CD4-positive, alpha-beta T cell treated with Interleukin-1 beta for 1 hour (primary cell): ENCODE measurements at places on chromosomes 12 and 14.
A peak's percentile ranks its signal among the peaks of the same experiment; 100 is the strongest.

DNA sequence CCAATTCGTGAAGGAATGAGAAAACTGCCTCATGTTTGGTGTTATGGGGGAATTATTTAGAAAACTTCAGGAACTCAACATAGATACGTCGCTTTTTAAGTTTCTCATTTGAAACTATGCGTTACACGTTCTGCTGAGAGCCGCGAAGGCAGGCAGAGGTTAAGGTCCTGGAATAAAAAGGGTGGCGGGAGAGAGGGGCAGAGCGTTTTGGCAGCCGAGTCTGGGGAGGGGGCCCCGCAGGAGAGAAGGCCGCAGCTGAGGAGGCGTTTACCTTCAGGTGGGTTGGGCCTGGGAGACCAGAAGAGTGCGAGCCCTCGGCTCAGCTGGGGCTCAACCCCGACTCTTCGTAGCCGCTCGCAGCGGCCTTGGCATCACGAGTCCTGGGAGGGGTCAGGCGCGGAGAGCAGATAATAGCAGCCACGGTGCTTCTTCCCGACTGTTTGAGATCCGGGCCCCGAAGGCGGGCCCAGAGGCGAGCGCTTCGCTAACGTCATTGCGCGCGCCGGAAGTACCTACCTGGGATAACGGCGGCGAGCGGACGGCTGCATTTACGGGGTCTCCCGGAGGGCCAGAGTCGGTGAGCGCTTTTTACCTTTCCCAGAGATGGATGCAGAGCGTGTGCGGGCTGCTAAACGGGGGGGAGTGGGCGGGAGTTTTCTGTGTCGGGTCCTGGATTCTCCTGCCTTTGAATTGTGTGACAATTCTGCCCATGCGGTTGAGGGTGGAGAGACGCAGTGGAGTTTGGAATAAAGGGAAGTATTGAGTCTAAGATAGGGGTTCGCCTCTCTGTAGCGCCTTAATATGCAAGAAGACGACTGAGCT lies at the start of the genes PPHLN1 and ZCRB1:
TSS of gene PPHLN1 (plus strand) at position 515 of the 822 bp plus-strand sequence. CDS start 9,736 bp downstream, outside the sequence.
TSS of gene ZCRB1 (minus strand) at position 442 of the 822 bp plus-strand sequence. CDS start 1,992 bp downstream, outside the sequence.
- peak; percentile 82 for DNase-seq

- no peak for DNase-seq
Measured at GRCh38 chr14:61710853-61711817, 15.8 kb downstream of the HIF1A start.

DNA sequence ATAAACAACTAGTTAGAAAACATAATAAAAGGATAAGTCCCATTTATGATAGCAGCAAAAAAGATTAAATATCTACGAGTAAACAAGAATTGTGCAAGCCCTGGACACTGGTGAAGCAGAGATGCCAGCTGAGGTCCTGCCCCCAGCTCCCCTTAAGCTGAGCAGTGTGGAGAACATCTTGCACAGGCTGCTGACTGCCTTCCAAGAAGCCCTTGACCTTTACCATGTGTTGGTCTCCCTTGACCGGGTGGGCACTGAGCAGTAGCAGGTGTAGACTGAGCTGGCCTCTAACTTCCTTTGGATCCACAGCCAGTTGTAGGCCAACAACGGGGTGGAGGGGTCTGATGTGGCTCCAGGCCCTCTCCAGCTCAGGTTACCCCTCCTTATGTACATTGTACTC lies 47.7 kb upstream of the PAPLN start:
- no peak for DNase-seq

GRCh38 chr14:54975856-54976255 lies 51.0 kb downstream of the WDHD1 start:
- DNase-seq: no peak

- no peak for DNase-seq
Measured at GRCh38 chr12:75909714-75910656, 121.6 kb downstream of the PHLDA1 start.

DNA sequence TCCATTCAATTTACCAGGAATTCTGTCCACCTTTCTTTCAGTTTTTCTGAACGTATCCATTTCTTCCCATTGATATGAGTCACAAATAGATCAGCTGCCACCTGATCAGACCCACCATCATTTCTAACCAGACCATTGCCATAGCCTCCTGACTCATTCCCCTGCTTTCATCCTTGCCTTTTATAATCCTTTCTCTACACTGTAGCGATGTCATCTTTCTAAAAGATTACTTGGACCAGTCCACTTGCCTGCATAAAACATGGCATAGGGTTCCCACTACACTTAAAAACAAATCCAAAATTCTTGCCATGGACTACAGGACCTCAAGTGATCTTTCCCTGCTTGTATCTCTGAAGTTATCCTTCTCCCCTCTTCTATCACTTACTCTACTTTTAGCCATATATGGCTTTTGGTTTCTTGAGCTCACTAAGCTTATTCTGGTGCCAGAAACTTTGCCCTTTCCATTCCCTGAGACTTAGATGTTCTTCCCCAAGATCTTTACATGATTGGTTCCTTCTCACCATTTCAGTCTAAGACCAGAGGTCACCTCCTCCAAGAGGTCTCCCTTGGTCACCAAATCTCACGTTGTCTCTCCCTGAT lies 149.5 kb upstream of the KRR1 start:
- no peak for DNase-seq

- no peak for DNase-seq
Measured at GRCh38 chr12:88472248-88472647, 108.0 kb downstream of the KITLG start.

- DNase-seq: no peak
Measured at GRCh38 chr12:19692091-19692490, 252.8 kb downstream of the AEBP2 start.

DNA sequence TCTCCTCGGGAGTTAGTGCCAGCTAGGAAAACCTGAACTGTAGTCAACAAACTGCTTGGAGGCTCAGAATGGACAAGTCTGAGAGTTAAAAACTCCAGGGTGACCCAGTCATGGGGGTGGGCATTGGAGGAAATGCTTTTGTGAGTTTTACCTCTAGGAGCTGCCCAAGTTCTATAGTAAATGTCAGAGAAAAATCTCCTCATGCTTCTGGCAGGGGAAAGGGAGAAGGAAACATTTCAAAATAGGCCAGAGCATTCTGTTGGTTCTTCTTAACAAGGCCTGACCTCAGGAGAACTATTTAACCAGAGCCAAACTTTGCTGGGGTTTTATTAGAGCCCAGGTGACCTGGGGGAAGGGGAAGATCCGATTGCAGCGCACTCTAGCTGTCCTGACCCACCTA lies 12.3 kb downstream of the NINJ2 start:
- peak; percentile 40 for DNase-seq

DNA sequence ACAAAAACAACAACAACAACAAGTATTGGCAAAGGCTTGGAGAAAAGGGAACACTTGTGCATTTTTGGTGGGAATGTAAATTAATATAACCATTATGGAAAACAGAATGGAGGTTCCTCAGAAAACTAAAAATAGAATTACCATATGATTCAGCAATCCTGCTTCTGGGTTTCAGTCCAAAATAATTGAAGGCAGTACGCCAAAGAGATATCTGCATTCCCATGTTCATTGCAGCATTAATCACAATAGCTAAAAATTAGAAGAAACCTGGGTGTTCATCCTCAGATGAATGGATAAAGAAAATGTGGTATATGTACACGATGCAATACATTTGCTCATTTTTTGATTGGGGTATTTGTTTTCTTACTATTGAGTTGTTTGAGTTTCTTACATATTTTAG lies 813.0 kb downstream of the NRXN3 start:
- DNase-seq: no peak

DNA sequence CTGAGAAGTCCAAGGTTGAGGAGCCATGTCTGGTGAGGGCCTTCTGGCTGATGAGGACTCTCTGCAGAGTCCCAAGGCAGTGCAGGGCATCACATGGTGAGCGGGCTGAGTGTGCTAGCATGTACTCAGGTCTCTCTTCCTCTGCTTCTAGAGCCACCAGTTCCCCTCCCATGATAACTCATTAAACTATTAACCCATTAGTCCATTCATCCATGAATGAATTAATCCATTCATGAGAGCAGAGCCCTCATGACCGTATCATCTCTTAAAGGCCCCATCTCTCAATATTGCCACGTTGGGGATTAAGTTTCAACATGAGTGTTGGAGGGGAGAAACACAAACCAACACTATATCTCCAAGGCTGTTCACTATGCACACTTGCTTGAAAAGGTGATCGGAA lies 83.7 kb downstream of the TMEM30B start:
- no peak for DNase-seq

GRCh38 chr12:9756170-9756569 lies 4.5 kb downstream of the CD69 start:
- no peak for DNase-seq
